Stimulated activated CD8-positive, alpha-beta memory T cell treated with anti-CD3 and anti-CD28 coated beads, Interleukin-15, amount 100 ng/mL, for 4 hours (primary cell): ENCODE measurements at places on chromosomes 3 and 15.

GRCh38 chr15:50933341-50933740 lies 24.9 kb downstream of the AP4E1 start:
- DNase-seq: no peak

DNA sequence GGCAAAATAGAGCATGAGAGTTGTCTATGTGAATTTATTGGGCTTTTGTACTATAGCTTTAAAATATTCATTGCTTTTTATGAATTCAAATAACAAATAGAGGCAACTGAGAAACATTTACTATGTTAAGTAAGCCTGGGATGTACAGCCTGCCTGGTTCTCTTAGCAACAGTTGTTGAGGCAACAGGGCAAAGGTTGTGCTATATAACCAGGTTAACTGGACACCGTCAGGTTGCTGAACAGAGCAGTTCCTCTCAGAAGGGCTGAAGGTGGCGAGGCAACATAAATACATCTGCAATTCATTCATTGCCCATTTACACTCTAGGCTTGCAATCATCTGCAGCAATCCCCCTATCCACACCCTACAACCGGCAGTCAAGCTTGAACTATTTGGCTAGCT lies 78.2 kb downstream of the GTF2E1 start:
- DNase-seq: no peak

DNA sequence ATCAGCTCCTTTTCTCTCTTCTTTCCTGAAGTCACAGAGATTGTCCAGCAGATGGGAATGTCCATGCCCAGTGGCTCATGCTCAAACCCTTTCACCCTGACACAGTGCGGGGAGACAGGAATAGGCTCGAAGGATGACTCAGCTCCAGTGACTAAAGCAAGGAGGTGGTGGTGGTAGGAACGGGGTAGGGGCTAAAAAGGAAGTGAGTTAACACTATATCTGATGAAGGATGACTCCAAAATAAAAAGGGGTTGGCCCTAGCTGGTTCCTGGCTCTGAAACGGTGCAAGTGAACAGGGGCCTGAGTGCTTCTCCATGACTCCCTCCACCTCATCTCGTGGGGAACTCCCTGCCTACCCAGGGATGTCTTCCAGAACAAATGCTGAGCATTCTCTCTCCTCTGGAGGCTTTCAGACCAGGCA lies 167.4 kb upstream of the LPP start:
- peak; percentile 10 for DNase-seq

GRCh38 chr15:70652341-70652740 lies 111.0 kb downstream of the UACA start:
- DNase-seq: no peak

- DNase-seq: no peak
Observed at GRCh38 chr3:191987831-191988350, 526.9 kb downstream of the PYDC2 start.

- DNase-seq: no peak
Observed at GRCh38 chr15:36911322-36911944, 188.9 kb downstream of the MEIS2 start.

GRCh38 chr3:17195192-17195611 lies 310.4 kb downstream of the PLCL2 start:
- no peak for DNase-seq

DNA sequence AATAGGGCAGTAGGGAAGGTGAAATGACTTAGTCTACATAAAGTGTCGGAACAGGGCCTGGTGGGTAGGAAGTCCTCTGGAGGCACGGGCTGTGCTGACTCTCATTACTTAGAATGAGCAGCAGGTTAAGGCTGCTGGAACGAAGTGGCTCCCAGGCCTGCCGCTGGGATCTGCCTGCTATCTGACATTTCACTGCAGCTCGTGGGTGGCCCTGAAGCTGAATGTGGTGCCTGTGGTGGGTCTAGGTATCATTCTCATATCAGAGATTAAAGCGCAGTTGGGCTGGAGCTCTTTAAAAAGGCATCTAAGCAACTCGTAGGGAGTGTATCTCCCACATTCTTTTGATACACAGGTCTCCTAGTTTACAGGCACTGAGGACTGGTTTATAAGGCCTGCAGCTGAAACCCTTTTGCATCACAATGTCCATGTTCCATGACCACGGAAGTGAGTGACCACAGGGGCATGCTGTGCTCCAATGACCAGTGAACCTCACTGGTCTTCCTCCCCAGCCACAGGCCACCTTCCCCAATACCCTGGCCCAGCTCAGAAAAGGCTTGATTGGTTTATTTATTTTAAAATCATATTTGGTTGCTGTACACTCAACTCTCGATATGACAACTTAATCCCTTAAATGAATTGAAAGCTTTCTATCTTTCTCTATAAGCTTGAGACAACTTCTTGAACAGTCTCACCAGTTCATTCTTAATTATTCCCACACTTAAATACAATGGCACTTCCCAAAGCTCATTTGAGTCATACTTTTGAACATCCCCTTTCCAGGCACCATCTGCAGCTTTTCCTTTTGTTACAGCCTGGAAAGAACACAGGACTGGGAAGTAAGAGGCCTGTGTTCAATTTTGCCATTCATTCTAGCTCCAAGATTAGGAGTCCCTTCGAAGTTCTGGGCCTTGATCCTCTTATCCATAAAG lies 19.0 kb downstream of the ADAMTS9 start:
- DNase-seq: no peak

GRCh38 chr15:58981808-58982475 lies 5.5 kb upstream of the RNF111 start:
- DNase-seq: no peak

- no peak for DNase-seq
Observed at GRCh38 chr3:8499181-8499611, 2.4 kb upstream of the LMCD1 start.

DNA sequence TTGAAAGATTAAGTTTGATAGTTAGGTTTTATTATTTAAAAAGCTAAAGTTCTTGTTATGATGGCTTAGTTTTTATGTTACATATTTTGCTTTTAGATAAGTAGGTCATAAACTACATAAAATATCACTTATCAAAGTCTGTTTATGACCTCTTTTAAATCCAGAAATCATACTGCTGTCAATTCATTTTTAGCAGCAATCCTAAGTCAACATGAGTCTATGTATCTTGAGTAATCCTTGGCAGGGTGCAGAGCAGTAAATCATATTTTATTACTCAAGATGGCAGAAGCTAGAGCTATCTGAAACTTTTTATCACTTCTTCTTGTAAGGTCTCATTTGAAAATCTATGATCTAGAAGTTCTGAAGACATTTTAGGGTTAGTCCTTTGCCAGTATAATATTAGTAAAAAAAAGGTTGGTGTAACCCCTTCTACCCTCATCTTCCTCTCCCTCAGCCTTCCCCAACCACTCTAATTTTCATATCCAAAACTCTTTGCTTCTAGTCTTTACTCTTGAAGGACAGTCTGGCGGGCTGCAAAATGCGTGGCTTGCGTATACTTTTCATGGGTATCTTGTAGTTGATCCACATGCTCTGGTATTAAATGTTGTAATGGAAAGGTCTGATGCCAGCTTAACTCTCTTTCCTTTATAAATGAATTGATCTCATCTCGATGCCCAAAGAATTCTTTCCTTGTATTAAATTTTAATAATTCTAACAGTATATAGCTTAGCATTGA lies 134.0 kb upstream of the THRB start:
- DNase-seq: no peak

GRCh38 chr3:126486360-126486847 lies 10.7 kb upstream of the ZXDC start:
- no peak for DNase-seq

- DNase-seq: no peak
Observed at GRCh38 chr3:13509059-13509815, 29.1 kb downstream of the HDAC11 start.

GRCh38 chr15:56812961-56813360 lies 79.7 kb upstream of the ZNF280D start:
- DNase-seq: no peak

- no peak for DNase-seq
Observed at GRCh38 chr15:48089702-48090101, 31.1 kb upstream of the SLC24A5 start.

DNA sequence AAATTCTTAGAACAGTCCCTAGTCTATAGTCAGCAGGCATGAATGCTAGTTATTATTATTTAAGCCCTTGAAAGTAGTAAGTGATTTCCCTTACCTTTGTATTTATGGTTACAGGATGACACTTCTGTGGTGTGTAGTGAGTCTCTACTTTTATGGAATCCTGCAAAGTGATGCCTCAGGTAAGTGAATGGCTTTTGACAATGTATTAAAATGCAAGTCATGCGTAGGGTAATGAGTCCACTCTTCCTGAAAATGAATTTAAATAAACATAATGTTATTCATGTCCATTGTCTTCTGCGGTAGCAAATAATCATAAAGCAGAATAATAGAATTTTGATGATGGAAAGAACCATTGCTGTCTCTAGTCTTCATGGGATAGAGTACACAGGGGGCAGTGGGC lies 50.3 kb downstream of the IL1RAP start:
- no peak for DNase-seq

DNA sequence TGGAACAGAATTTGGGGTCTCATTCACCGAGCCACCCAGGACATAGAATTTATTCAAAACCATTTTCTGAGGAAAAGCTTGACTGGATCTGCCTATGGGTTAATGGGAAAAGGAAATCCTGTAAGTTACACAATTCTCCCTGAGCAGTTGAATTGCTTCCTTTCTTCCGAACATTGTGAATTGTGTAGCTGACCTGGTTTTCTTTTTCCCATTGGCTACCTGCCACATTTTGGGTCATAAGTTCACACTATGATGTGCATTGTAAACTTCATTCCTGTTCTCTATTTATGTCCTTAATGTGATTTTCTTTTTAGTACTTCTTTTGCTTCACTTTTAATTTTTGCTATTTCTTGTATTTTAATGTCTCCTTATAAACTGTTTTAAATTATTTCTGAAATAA lies 386.0 kb upstream of the LRRC3B start:
- DNase-seq: no peak

- DNase-seq: no peak
Observed at GRCh38 chr3:193754719-193755118, 161.7 kb downstream of the OPA1 start.

DNA sequence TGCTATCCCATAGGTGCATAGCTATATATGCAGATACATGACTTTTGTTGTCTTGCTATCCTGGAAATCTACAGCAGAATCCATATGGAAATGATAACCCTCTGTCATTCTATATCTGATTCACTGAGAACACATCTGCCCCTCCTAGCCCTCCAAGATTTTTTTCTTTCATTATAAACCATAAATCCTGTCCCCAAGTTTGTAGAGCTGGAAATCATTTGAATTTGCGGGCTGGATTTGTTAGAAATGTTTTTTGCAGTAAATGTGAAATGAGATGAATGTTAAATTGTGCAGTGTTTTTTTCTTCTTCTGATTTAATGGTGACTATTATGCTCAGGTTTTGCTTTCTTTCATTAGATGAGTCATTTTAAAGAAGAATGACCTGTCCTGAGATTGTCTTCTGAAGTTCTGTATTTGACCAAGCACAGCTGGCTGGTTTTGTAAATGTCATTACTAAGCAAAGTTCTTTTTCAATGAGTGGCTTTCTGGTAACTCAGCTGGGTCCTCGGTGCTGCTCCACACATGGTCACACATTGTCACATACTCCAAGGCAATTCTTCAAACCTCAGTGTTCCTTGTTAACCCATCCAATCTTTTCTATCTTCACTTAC lies 25.3 kb upstream of the ABHD17C start:
- DNase-seq: no peak

DNA sequence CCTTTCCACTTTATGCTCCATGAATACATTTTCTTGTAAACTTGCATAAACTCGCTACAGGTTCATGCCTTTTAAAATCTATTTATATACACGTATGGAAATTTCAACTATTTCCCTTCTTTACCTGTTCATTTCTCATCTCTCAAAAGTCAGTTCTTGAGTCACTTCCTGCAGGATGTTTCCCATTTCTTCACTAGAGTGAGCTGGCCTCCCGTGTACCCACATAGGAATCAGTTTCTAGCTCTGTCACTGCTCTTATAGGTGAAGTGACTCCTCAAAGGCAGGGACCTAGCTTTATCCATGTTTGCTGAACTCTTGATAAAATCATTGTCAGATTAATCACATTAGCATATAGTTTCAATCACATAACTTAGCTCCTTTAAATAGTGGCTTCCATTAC lies 259.7 kb downstream of the EPHA3 start:
- DNase-seq: no peak

GRCh38 chr3:13268961-13269441 lies 151.1 kb downstream of the NUP210 start:
- DNase-seq: no peak

DNA sequence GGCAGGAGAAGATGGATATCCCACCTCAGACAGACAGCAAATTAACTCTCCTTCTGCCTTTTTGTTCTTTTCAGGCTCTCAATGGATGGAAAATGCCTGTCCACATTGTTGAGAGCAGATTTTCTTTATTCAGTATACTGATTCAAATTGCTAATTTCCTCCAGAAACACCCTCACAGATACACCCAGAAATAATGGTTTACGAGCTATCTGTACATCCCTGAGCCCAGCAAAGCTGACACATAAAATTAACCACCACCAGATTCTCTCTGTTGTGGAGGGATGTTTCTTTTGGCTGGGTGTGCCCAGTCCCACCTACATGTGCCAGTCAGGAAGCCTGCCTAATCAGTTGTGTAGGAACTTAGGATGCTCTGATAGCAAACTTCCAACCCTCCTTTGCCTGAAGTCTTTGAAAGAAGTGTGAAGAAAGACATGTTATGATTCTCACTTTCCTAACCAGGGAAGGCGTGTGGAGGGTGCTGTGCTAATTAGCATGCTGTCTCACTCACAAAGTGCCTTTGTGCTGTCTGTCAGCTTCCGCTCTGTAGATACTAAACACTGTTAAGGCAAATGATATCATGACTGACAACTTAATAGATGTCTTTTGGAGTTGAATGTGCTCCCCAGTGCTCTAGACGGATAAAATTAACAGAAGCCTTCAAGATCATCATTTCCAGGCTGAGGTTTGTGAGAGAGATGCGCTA lies 208.5 kb downstream of the CLSTN2 start:
- DNase-seq: no peak

- no peak for DNase-seq
Observed at GRCh38 chr3:149514471-149514870, 40.0 kb downstream of the TM4SF4 start.

GRCh38 chr15:70067011-70067410 lies 30.7 kb downstream of the TLE3 start:
- no peak for DNase-seq

DNA sequence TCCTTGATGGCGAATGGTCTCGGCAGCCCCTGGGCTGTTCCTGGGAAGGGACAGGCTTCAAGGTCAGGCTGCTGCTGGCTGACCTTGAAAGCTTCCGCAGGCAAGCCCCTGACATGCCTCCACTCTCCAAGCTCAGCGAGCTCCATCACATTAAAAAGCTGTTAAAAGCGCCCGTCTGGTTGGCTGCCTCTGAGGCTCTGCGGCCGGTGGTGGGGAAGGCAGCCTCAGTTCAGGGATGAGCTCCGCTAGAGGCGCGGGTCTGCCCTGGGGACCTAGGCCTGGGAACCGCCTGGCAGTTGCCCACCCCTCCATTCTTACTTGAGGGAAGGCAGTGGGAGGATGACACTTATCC lies 103.8 kb downstream of the LINGO1 start:
- no peak for DNase-seq

GRCh38 chr3:76735152-76735551 lies 304.7 kb upstream of the ROBO2 start:
- no peak for DNase-seq

GRCh38 chr15:81400640-81401236 lies 26.7 kb upstream of the TMC3 start:
- no peak for DNase-seq
